Effector CD8-positive, alpha-beta T cell (primary cell): ENCODE measurements at places on chromosomes 7 and 10.

- DNase-seq: no peak
These were observed 162.7 kb downstream of the DIP2C start for GRCh38 chr10:526651-527312.

DNA sequence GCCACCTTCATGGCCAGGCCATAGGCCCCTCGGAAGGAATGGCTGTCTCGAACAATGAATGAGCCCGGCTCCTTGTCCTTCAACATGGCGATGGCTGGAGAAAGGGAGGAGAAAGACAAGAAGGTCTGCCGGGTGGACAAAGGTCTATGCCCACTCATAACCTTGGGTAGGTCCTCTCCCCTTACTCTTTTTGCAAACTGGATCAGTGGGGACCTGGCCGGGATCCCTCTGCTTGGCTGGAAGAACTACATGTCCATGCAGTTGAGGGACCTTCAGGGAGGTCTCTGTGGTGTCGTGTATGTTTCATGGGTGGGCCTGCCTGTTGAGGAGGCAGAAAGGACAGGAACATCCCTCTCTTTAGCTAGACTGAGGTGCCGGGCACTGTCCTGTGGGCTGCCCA is 284.8 kb downstream of the TNS3 start:
- no peak for DNase-seq

- no peak for DNase-seq
These were observed 10.7 kb upstream of the HOXA13 start for GRCh38 chr7:27210441-27211083.

DNA sequence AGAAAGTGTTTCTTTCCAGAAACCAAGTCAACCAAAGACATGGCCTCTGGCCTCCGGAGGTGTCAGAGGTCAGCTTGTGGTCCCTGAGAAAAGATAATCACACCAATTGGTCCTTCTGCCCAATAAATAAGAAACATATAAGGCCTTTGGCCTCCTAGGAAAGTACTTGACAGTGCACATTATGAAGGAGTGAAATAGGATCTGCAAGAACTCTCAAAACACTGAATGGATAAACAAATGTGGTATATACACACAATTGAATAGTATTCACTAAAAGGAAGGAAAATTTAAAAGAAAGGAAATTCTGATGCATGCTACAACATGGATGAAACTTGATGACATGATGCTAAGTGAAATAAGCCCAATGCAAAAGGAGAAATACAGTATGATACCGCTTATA is 35.4 kb upstream of the NRF1 start:
- DNase-seq: no peak

DNA sequence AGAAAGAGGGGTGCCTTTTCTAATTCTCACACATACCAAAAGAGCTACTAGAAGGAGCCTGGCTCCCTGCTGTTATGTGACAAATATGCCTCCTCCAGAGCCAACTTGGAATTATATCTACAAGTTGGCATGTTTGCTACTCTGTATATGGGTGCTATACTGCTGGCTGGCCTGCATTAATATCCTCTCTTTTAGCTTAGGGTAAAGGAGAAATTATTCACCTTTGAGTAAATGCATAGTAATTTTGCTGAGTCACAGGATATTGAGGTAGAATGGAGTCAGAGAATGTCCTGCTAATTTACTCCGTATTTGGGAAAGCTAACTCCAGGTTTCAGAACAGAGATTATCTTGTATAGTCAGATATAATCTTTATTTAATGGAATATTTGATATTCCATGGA is 24.2 kb upstream of the LIPN start:
- DNase-seq: no peak

GRCh38 chr7:36637417-36637816 is 86.9 kb downstream of the AOAH start:
- DNase-seq: no peak

- DNase-seq: no peak
These were observed 341.5 kb upstream of the AOAH start for GRCh38 chr7:37065779-37066271.

DNA sequence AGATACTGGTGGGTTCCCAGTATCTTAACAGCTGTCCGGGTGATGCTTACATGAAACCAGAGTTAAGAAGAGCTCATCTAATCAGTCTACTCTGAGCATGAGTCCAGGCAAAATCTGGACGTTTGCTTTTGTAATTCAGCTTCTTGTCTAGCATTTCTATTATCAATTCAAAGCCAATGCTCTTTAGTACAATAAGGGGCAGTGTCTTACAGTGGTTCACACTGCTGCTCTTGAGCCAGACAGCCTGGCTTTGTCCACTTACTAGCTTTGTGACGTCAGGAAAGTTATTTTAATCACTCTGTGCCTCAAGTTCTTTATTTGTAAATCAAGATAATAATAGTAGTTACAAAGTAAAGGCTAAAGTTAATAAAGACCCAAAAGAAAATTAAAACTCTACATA is 227.3 kb upstream of the TCF7L2 start:
- DNase-seq: no peak

- DNase-seq: peak; percentile 26
These were observed 1.7 kb downstream of the ZEB1 start for GRCh38 chr10:31320550-31321211.

DNA sequence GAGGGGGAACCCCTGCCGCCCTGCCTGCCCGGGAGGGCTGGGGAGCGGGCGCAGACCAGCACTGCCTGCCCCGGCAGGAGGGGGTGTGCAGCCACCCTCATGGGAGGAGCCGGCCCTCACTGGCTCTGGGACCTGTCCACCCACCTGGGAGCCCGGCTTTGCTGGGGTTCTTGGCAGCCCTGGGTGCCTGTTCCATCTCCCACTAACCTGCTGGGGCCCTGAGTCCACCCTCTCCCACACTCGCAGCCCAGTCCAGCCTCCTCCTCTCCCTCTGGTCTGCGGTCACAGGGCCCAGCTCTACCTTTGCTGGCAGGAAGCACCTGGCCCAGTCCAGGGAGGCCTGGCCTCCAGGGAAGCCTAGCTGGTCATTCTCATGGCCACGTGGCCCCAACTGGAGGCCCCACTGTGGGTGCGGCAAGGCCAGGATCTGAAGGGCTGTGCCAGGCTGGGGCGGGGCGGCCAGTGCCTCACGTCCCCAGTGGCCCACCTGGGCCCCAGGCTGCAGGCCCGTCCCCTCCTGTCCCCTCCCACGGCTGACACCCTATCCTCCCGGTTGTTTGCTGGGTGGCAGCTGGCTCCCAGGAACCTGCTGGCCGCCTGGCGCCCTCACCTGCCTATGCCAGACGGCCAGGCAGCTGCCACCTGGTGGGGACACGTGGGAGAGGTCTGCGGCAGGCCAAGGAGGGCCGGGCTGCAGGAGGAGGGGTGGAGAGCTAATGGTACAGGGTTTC is at the start of gene TMEM184A:
TMEM184A (minus strand) TSS at position 393 of the 731 bp plus-strand sequence. CDS start 721 bp downstream, outside the sequence.
- DNase-seq: peak; percentile 9

GRCh38 chr10:78413076-78414055 is 379.7 kb downstream of the RPS24 start:
- no peak for DNase-seq

DNA sequence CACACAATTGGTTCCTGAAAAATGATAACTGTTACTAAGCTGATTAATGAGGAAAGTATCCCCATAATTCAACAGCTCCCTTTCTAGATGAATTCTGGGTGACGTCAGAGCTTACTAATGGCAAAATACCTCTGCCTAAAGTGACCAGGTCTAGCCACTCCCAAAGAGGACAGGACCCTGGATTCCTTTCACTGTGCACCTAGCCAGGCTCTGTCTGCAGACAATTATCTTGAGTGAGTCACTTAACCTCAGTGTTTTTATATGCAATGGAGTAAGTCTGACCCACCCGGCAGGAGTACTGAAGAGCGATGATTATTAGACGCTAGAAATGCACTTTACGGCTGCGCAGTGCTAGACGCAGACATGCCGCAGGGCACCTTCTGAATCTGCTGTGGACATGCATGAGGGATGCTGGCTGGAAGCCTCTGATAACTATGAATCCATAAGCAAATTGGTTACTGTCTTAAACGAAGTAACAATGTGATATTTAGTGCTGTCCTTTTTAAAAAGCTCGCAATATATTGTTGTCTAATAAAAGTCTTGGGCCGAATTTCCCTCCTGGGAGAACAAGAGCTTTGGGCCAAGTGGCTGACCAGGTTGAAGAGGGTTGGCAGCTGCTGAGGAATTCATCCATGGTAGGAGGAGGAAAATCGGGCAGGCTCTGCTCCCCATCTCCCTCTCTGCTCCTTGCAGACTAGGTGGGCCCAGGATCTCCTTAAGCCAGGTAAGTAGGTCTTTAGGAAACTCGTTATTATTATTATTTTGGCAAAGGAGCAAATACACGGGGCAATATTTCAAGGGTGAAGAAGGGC is 4.6 kb upstream of the INPP5A start:
- DNase-seq: no peak

GRCh38 chr10:86451604-86451960 is 70.0 kb downstream of the WAPL start:
- no peak for DNase-seq

- DNase-seq: no peak
These were observed 32.7 kb upstream of the HHEX start for GRCh38 chr10:92657024-92657423.

DNA sequence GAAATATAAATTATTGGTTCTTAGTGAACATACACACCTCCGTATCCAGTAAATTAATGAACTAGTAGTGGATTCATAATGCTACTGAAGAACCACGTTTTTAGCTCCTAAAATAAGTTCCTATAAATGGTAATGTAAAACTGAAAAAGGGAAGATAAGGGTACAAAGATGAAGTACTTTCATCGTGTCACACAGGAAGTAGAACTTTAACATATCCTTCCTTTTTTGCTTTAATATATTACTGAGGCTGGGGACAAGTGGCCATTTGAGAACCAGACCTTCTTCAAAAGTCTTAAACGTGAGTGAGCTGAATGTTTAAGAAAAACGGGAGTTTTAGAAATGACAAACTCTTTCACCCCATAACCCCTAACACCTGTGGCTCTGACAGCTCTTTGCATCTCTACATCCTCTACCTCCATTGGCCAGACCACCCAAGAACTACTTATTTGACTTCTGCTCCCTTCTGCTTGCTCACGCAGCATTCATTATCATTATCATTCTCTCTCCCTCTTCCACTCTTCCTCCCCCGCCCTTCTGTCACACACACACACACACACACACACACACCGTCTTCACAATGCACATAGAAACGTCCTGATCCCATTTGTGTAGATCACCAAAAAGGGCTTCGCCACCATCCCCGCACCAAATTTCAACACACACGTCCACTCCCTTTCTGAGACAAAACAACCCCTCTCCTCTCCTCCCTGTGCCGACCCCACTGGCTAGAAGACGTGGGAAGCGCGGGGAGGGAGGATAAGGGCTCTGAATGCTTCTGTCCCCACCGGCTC is 677 bp downstream of the SKAP2 start:
- DNase-seq: peak; percentile 2

GRCh38 chr7:134126966-134127848 is at the start of gene LRGUK:
TSS of gene LRGUK (plus strand) at chr7:134127340. CDS start at chr7:134127368, 28 bp downstream.
- peak; percentile 61 for DNase-seq

- no peak for DNase-seq
These were observed 6.3 kb downstream of the NRAP start for GRCh38 chr10:113657544-113657943.

DNA sequence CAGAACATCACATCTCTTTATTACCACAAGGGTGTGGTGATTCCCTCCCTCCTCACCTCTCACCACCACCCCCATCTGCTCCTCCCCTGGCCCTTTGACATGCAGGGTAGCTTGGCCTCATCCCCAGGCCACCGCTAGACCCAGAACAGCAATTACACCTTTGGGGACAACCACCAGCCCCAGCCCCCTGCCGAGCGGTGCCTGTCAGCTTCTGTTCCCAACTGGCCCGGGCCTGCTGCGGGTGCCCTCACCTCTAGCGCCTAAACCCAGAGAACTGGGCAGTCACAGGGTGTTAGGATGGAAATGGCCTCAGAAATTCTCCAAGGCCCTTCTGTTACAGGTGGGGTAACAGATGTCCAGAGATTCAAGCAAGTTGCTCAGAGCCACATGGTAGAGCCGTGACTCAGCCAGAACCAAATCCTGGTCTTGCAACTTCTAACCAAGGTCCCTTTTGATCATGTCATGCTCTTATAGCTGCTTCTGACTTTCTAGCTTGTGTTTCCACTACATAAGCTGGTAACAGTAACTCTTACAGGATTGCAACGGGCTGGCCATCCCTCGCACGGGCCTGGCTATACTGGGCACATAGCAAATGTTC is 78.0 kb downstream of the PRKAG2 start:
- no peak for DNase-seq

GRCh38 chr7:43058271-43059066 is 54.0 kb upstream of the HECW1 start:
- DNase-seq: no peak

GRCh38 chr10:71739358-71739900 is 19.9 kb upstream of the C10orf105 start:
- DNase-seq: no peak

DNA sequence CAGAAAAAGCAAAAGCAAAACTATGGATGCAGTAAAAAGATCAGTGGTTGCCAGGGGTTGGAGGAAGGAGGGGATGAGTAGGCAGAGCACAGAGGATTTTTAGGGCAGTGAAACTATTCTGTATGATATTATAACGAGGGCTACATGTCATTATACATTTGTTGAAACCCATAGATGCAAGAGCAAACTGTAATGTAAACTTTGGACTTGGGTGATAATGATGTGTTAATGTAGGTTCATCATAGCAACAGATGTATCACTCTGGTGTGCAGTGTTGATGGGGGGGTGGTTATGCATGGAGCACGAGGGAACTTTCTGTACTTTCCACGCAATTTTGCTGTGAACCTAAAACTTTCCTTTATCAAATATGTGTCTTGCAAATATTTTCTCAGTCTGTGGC is 23.2 kb downstream of the SLK start:
- no peak for DNase-seq

DNA sequence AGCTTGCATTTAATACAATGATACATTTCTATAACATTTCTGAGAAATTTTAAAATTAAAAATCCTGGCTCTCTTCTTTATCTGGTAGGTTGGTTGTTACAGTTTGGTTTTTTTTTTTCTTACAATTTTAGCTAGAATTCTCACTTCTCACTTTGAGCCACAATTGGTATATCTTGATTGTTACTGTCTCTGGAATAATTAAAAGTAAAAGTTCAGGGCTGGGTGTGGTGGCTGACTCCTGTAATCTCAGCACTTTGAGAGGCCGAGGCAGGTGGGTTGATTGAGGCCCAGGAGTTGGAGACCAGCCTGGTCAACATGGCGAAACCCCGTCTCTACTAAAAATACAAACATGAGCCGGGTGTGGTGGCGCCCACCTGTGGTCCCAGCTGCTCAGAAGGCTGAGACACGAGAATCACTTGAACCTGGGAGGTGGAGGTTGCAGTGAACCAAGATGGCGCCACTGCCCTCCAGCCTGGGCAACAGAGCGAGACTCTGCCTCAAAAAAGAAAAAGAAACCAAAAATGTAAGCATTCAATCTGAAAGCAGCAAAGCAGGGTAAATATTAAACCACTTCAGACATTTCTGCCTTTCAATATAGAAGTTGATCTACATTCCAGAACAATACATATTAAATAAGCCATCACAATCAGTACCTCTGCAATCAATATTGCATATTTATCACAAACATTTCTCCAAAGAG is 88.6 kb upstream of the PFKP start:
- DNase-seq: no peak

DNA sequence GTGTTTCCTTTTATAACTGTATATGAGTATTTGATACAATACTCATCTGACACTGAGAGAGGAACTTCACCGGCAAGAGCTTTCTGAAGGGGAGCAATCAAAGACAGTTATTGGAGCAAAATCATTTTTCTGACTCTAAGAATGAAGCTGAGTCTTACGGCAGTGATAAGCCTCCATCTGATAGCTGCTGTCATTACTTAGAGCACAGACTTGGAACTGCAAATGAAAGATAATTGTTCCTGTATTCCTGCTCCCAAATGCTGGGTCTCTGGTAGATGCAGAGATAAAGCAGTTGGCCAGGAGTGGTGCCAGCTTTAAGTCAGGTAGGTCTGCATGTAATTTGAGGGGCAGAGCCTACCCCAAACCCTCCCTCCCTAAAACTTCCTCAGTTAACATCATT is 2.3 kb upstream of the PALS2 start:
- no peak for DNase-seq
